ENCODE measurements at places on chromosomes 4 and X. TPM values are rescaled to one million over a fixed set of nuclear protein-coding genes. Genes with fewer than 3 reads are reported as not detected.

GYG2 gene
- 23.1 TPM for total RNA-seq

BMP2K gene
- total RNA-seq: 42.3 TPM

NPY1R gene
- 46.8 TPM for total RNA-seq

NDP gene
- 0.66 TPM for total RNA-seq

GRCh38 chr4:98963538-98964433 is 31.7 kb upstream of the METAP1 start:
- DNase-seq: no peak

DNA sequence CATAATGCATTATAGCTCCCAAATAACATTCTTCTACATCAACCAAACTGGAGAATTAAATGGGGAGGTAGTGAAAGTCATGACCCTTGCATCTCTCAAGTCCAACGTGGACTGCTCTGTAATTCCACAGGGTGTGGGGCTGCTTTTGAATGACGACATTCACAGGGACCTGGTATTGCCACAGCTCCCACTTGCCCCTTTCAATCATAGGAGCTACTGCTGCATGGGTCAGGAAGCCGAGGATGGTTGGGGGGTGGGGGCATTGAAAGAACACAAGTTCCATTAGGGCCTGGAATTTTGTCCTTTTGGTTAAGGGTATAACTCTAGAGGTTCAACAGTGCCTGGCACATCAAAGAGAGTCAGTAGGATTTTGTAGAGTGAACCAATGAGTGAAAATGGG is 7.4 kb upstream of the CT55 start:
- no peak for DNase-seq

DNA sequence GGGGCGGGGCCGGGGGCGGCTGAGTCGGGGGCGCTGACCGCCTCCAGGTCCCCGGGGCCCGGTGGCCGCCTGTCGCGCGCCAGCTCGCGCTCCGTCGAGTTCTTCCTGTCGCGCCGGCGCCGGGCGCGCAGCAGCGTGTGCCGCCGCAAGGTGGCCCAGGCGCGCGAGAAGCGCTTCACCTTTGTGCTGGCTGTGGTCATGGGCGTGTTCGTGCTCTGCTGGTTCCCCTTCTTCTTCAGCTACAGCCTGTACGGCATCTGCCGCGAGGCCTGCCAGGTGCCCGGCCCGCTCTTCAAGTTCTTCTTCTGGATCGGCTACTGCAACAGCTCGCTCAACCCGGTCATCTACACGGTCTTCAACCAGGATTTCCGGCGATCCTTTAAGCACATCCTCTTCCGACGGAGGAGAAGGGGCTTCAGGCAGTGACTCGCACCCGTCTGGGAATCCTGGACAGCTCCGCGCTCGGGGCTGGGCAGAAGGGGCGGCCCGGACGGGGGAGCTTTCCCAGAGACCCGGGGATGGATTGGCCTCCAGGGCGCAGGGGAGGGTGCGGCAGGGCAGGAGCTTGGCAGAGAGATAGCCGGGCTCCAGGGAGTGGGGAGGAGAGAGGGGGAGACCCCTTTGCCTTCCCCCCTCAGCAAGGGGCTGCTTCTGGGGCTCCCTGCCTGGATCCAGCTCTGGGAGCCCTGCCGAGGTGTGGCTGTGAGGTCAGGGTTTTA is 1.5 kb downstream of the ADRA2C start:
- no peak for DNase-seq

DNA sequence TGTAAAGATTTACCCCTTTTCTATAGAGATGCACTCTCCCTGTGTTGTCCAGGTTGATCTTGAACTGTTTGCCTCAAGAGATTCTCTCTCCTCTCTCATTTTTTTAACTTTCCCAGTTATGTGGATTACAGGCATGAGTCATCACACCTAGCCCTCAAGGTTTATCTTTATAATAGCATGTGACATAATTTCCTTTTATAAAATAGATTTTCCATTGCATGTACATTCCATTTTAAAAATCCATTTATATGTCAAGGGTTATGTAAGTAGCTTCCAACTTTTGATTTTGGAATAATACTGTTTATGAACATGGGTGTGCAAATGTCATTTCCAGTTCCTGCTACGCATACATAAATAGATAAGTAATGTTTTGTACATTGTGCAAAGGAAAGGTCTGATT is 20.6 kb downstream of the ZNF721 start:
- DNase-seq: no peak

GRCh38 chr4:44535981-44536380 is 87.4 kb upstream of the KCTD8 start:
- DNase-seq: no peak

DNA sequence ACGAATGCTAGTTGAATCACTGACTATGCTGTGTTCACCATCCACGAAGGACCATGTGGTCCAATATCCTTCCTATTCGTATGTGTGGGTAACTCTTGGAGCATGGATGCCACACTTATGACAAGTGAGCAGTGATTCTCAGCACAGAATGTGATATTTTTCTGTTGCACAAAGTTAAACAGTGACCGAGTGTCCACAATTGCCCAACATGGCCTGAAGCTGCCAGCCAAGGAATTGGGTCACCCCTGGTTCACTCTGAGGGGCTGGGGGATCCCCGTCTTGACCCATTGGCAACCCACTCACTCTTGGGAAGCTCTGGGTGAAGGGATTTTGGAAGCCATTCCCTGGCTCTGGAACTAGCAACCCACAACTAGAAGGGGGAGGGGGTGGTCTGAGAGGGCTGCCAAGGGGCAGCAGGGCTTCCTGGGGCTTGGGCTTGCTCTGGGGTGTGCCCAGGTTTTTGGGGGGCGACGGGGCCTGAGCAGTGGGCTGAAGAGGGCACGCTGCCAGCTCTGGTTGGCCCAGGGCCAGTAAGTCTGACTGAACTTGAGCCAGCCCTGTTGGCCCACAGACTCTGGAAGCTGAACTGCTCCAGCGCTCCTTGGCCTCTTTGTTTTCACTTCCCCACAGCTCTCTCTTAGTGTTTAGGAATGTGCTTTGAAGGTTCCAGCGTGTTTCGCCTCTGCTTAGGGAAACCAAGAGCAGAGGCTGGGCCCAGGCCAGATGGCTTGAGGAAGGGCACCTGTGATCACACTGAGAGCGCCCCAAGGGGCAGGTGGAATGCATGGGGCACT is 43.1 kb upstream of the BCOR start:
- peak; percentile 64 for DNase-seq

DNA sequence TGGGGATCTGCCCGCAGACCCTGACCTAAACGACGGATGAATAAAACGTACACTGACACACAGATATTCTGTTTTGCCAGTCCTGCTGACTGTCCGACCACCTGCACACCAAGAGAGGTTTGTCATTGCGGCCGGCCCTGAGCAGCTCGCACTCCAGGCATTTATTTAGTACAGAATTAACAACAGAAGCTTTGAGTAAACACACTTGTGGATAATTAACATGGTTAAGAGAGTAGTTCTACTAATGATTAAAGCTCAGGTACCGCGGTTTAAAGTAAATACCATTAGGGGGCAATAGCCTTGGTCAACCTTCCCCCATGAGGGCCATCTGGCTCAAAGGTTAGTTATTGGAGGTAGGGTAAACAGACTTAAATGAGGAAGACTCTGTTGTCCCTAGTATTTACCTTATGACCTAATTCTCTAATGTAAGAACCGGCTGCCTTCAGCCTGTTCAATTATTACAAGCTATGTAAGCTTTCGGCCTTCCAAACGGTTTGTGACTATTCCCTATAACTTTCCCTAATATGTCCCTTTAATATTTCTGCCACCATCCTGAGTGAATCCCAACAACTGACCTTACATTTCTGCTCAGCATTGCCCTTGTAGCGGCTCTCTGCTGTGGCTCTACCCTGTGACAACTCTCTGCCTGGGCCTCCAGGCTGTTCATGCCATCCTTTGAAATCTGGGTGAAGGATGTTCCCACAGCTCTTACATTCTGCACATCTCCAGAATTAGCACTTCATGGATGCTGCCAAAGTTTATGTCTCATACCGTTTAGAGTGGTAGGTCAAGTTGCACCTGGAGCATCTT is 46.9 kb upstream of the SYTL5 start:
- no peak for DNase-seq
